ENCODE measurements at places on chromosomes 4 and X.

DNA sequence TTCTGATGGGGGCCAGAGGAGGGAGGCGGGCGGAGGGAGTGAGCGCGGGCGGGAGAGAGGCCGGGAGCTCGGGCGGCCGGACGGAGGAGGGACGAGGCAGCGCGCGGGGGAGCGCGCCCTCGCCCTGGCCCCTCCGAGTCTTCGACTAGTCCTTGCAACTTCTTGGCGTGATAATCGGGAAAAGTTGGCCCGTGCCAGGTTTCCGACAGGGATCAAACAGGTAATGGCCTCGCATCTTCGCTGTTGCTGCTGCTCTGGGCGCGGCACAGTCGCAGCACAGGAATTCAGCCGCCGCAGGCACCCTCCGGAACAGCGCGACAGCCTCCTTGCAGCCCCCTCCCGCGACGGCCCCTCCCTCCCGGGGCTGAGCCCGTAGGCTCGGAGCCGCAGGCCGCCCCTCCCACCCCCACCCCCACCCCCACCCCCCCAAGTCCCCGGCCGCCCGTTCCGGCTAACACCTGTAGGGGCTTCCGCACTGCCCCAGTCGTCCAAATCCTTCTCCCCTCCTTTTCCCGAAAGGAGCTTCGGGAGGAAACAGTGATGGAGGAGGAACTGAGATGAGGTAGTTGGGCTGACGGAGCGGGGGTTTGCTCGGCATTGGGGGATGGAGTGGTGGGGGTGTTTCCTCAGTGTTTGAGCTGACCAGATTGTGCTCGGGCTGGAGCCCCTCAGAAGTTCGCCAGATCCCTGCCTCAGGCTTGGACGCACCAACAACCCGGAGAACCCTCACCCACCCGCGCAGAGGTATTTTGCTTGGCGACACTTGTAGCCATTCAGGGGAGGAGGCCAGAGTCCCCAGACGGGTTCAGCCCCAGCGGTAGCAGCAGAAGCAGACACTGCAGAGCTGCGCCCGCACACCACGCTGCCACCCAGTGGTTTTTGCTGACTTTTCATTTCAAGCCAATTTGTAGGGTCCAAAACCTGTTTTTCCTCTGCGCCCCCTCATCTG lies at the start of gene FGF13:
Gene FGF13, minus strand, starts transcription at position 319 of the 949 bp plus-strand sequence. CDS start 714 bp downstream, outside the sequence.
- DNase-seq, result no peak

DNA sequence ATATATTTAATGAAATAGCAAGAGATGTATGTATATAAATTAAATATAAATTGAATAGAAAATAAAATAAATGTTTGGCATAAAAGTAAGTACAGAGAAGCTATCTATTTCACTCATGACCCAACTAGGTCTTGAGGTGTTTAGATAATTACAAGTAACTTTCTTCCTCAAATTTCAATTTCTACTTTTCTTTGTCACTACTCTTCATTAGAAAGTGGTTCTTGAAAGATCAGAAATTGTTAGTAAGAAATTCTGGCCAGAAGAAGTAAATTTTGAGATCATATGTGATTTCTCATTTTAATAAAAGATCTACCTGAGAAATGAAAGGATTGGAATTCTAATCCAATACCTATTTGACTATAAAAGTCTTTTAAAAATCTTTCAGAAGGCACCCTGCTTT lies 126.9 kb downstream of the BTC start:
- DNase-seq, result no peak

- no peak for DNase-seq
Observed at GRCh38 chr4:41722181-41722580, 26.3 kb downstream of the PHOX2B start.

- DNase-seq, result no peak
Observed at GRCh38 chr4:165539801-165540200, 161.0 kb downstream of the CPE start.

All from HL-60 (cell line).